ENCODE measurements at places on chromosomes 3 and 15.

- no peak for DNase-seq
Observed at GRCh38 chr15:74816624-74817369, 4.2 kb downstream of the LMAN1L start.

GRCh38 chr3:46466871-46467403 lies 2.2 kb upstream of the LTF start:
- DNase-seq = no peak

DNA sequence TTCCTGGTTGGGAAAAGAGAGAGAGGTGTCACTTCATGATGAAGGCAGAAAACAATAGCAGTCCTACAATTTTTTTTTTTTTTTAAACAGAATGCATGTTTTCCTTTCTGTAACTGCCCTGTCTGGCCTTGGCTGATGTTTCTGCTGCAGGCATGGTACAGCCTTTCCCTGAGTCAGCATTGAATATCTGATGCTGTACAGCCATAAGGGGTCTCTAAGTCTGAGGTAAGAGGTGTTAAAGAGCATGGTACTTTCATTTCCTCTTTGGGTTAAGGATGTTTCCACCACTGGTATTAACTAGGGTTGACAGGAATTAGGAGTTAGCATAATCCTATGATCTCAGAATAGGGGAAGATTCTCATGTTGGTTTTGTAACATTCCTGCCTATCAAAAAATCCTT lies 147.4 kb downstream of the CHST2 start:
- DNase-seq = no peak

- DNase-seq = no peak
Observed at GRCh38 chr3:183438735-183439134, 10.3 kb upstream of the MCF2L2 start.

GRCh38 chr3:116083683-116084082 lies 361.6 kb downstream of the LSAMP start:
- DNase-seq = no peak

DNA sequence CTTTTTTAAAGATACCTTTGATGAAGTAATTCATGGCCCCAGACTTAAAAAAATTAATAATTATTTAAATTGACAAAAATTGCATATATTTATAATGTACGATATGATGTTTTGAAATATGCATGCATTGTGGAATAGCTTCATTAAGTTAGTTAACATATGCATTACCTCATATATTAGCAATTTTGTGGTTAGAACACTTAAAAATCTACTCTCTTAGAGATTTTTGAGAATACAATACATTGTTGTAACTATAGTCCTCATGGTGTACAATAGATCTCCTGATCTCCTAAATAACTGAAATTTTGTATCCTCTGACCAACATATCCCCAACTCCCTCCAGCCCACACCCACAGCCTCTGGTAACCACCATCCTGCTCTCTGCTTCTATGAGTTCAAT lies 104.1 kb downstream of the PEX5L start:
- no peak for DNase-seq

- DNase-seq = no peak
Observed at GRCh38 chr3:78046566-78046965, 1006.7 kb downstream of the ROBO2 start.

- DNase-seq = no peak
Observed at GRCh38 chr15:36373550-36373949, 205.9 kb upstream of the CDIN1 start.

DNA sequence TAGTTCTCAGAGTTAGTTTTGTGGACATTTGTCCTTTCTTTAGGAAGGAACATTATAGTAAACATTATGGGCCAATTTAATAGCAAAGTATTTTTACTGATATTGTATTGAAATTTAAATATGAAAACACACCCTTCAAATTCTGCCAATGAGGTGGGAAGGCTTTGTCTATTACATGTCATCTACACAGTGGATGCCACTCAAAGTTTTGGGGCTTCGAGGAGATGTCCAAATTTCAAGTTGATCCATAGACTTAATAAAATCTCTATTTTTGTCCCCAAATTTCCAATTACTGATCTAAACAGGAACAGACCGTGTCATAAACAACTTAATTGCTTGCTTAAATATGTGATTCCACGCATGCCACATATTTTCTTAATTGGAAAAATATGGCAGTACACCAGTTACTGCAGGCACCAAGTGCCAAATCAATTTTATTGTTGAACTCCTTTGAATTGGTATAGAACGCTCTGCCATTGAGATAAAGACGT lies 1.7 kb downstream of the SHOX2 start:
- DNase-seq = no peak

- no peak for DNase-seq
Observed at GRCh38 chr3:32612547-32612946, 41.9 kb upstream of the DYNC1LI1 start.

GRCh38 chr3:158737976-158738615 lies 5.8 kb upstream of the RARRES1 start:
- DNase-seq = no peak

GRCh38 chr15:44729408-44730127 lies 6.8 kb upstream of the TRIM69 start:
- no peak for DNase-seq

DNA sequence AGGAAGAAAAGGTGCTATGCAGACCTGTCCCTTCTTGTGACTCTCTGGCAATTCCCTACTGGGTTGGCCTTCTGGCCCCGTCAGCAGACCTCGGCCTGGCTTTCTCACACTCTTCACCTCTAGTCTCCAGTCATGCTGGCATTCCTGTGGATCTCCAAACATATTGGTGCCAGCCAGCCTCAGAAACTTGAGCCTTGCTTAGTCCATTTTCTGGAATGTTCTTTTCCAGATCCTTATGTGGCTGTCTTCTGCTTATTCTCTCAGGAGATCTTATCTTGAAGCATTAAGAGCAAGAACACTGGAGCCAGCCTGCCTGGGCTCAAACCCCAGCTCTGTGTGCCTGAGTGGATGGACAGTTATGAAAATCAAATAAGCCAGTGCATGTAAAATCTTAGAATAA lies 88.2 kb upstream of the NTRK3 start:
- no peak for DNase-seq

DNA sequence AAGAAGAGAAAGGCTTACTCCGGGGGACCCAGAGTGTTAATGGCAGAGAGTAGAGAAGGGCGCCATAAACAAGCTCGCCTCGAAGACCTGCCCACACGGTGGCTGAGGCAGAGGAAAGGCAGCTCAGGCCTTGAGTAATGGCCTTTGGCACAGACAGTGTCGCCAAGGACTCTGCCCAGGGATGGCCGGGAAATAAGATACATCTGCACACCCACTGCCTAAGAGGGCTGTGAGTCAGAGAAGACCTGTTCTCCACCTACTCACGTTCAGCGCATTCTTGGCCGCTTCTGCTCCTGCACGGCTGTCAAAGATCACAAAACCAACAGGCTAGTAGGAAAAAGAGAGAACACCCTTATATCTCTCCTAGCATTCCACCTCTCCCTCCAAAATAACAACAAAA lies 26.2 kb downstream of the RBPMS2 start:
- DNase-seq = no peak

- no peak for DNase-seq
Observed at GRCh38 chr15:92666780-92667179, 11.2 kb upstream of the FAM174B start.

- no peak for DNase-seq
Observed at GRCh38 chr3:43620831-43621655, 768 bp downstream of the ANO10 start.

DNA sequence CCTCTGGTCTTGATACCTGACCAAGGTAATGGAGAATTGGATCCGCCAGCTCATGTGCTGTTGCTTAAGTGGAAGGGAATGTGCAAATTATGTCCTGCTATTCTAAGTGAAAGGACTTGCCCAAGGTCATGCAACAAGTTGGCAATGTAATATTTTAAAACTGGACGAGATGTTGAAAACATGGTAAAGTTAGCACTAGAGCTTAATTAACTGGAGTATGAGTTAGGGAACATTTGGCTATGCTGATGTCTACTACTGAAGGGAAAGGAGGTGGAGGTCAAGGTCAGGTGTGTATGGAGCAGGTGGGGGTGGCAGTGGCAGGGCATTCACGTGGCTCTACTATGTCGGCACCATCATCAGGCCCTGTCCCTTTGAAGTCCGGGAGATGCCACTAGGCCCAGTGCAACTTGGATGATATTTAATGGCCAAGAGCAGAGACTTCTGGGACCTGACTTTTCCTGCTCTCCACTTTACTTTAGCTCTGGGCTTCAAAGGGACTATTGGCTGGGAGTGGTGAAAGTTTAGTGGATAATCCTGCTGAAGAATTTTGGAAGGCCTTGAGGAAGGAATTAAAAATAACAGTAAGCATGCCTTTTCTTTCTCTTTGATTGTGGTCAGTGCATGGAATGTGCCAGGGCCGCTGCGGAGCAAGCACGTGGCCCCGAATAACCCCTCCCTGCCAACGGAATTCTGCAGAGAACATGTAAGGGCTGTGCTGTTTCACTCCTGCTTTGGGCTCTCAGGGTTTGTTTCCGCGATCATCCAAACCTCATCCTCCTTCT lies 14.9 kb downstream of the SMAD3 start:
- no peak for DNase-seq

DNA sequence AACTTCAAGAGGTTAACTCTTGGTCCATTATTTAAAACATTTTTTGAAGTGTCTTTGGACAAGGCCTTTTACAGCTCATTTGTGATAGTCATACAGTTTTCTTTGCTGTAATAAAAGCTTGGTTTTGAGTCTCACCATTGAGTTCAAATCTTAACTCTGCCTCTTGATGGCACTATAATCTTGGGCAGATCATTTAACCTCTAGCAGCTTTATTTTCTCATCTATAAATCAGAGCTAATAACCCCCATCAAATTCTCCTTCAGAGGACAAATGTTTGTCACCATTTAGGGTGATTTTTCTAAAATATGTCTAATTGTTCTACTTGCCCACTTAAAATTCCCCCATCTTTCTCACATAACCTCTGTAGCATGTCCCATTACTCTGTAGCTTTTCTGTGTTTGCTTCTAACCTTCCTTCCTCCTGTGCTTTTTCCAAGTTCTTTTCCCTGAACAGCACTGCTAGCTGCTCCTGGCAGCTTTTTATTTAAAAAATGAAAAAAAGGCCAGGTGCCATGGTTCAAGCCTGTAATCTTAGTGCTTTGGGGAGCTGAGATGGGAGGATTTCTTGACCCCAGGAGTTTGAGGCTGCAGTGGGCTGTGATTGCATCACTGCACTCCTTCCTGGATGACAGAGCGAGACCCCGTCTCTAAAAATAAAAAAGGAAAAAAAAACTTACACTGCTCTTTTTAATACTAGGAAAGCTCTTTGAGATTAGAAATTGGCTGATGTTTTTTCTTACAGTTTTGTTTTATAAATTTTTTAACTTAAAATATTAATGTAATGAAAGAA lies 28.5 kb downstream of the UBE2E1 start:
- DNase-seq = no peak

GRCh38 chr15:40929660-40930429 lies 705 bp downstream of the DLL4 start:
- DNase-seq = no peak

GRCh38 chr3:99419116-99419515 lies 219.3 kb upstream of the COL8A1 start:
- no peak for DNase-seq

DNA sequence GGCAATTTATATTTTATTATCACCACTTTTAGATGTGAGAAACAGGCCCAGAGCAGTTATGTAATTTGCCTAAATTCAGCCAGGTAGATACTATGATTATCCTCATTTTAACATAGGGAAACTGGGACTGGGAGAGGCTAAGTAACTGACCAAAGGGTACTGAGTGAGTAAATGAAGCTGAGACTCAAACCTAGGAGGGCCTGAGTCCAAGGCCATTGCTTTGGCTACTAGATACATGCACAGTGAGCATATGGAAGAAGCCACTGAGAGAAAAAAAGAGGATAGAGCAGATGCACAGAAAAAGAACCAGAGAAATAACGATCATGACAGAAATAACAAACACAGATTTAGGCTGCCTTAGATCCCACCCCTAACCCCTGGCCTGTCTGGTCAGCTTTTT lies 33.6 kb downstream of the USF3 start:
- no peak for DNase-seq

DNA sequence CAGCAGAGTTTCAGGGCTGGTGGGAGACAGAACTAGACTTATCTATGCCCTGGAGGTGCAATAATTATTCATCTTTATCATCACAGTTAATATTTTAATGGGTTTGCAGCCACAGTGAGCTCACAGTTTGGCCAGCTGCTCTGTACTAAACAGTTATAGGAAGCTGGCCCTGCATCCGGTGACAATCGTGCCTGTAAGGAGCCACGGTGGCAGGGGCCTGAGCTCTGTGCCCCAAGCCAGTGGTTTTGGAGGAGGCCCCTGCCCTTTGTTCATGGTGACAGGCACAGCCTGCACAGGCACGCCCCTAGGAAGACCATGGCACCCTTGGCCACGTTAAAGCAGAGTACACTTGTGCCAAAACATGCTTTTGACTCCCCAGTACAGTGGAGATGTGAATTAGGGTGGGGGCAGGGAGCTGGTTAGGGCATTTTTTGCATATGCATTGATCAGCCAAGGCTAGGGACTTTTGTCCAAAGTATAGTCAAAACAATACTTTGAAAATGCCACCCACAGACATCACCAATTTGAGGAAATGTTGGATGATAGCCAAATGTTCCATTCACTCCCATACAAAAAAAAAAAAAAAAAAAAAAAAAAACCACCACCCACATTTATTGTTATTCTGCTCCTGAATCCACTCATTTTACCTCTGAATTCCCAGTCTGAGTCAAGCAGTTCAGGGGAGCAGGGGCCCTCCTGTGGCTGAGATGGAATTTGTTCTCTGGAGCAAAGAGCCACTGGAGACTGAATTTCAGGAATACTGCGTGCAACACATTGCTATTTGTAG lies 3.4 kb upstream of the RFTN1 start:
- no peak for DNase-seq

DNA sequence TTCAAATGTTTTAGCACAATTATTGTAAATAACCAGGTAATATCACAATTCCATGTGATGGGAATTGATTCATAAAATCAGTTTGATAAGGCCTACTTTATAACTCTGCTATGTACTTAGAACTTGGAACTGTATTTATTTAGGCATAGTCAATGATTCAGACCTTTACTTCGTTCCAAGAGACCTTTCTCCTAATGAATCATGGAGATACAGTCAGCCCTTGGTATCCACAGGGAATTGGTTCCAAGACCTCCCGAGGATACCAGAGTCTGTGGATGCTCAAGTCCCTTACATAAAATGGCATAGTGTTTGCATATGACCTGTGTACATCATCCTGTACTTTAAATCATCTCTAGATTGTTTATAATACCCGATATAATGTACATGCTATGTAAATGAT lies 60.8 kb upstream of the UMPS start:
- DNase-seq = no peak

GRCh38 chr15:101466188-101466587 lies 23.3 kb downstream of the PCSK6 start:
- DNase-seq = no peak

DNA sequence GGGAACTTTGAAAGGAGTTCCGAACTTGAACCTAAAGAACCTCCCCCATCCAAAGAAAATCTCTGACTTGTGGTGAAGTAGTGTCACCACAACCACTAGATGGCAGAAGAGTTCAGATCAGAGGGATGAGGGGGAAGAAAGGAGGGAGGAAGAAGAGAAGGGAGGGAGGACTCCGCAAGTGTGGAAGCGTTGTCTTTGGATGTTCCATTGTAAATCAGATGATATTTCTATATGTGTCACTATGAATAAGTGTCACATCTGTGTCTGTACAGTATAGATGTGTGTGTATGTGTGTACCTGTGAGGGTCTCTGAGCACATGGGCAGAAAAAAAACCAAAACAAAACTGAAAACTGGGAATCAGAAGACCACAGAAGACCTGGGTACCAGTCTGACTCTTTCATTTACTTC lies 16.9 kb downstream of the SLC24A1 start:
- no peak for DNase-seq
